Activated CD4-positive, alpha-beta T cell treated with anti-CD3 and anti-CD28 coated beads, Interleukin-2, amount 50 U/mL, for 24 hours (primary cell): ENCODE measurements at places on chromosomes 13 and 19.

DNA sequence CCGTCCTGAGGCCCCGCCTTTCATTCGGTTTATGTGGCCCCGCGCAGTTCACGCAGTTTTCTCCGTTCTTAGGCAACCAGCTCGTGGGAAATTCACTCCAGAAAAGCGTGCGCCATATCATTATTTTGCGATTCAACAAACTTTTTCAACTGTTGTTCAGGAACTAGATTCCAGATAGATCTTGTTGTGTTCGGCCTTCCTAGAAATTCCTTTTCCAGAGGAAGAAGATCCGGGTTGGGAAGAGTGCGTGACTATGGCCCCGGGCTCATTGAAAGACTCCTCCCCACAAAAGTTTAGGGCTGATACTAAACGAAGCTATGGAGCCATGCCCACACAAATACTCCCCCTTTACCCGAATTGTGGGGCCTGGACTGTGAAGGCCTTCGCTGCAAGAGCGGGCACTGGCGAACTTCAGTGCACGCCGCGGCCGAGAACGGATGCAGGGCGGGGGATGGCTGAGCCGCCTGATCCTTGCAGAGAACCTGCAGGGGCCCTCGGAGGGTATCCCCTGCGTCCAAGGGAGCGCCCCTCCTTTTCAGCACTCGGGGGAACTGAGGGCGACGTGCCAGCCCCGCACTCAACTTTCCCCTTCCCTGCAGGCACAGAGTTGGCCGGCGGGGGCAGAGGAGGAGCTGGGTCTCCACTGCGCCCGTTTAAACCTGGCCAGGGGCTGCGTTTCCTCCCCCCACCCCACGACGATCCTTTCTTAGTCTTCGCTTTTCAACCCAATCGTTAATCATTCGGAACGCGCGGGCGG, 904 bp upstream of the SOX1 start:
- DNase-seq, result no peak

DNA sequence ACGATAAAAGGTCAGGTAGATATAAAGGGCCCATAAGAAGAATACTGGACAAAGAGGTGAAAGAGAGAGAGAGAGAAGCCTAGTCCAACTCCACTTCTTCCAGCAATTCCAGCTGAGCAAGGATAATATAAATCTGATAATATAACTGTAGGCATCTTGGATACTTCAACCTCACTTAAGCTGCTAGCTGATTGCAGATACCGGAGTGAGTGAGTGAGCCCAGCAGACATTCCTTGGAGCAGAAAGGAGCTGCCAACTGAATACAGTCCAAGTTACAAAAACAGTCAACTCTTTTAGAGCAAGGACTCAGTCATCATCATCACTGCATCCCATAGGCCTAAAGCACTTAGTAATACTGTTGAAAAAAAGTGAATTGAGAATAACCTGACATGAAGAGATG, 387.6 kb downstream of the SLITRK6 start:
- DNase-seq, result no peak

- DNase-seq, result no peak
Observed at GRCh38 chr13:102845289-102845629, 573 bp upstream of the ERCC5 start.

GRCh38 chr19:41411968-41412265, 14.3 kb downstream of the BCKDHA start:
- no peak for DNase-seq

- no peak for DNase-seq
Observed at GRCh38 chr13:76804801-76805200, 81.4 kb downstream of the KCTD12 start.

- no peak for DNase-seq
Observed at GRCh38 chr19:31164791-31165251, 184.4 kb downstream of the TSHZ3 start.

DNA sequence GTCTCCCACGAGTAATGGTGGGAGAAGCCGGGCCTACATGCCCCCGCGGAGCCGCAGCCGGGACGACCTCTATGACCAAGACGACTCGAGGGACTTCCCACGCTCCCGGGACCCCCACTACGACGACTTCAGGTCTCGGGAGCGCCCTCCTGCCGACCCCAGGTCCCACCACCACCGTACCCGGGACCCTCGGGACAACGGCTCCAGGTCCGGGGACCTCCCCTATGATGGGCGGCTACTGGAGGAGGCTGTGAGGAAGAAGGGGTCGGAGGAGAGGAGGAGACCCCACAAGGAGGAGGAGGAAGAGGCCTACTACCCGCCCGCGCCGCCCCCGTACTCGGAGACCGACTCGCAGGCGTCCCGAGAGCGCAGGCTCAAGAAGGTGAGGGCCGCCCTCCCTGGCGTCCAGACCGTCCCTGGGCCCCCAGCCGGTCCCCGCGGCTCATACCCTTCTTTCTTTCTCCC, 1.4 kb upstream of the USF2 start:
- DNase-seq, result no peak

DNA sequence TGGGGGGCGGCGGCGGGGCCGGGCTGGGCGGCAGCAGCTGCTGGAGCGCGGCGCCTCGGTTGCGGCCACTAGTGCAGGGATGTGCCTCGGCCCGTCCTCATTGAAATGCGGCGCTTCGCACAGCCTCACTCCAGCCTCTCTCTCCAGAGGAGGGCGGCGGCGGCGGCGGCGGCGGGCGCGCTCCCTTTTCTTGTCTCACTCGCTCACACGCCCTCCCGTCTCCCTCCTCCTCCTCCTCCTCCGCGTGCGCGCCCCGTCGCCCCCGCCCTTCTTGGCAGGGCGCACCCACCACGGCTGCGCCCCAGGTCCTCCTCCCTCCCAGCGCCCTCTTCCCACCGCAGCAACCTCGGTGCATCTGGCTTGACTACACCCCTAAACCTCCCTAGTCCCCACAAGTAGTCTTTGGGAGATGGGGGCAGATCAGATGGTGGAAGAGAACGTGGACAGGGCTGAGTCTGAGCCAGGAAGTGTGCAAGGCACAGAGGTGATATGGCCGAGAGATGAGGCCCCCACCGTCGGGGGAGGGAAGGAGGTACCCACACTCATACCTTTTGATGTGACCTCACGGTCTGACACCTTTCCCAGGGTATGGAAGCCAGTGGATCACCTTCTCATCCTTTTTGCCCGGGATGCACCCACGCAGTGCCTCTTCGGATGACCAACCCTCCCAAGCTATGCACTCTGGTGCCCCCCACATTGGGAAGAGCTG, at the start of gene DCLK1:
Gene DCLK1 (minus strand): TSS at position 161 of the 709 bp plus-strand sequence.
- DNase-seq, result no peak

GRCh38 chr19:58543826-58544590, at the start of gene TRIM28:
TRIM28 (plus strand) TSS chr19:58544064; CDS start chr19:58544758, 694 bp downstream.
- peak; percentile 100 for DNase-seq

DNA sequence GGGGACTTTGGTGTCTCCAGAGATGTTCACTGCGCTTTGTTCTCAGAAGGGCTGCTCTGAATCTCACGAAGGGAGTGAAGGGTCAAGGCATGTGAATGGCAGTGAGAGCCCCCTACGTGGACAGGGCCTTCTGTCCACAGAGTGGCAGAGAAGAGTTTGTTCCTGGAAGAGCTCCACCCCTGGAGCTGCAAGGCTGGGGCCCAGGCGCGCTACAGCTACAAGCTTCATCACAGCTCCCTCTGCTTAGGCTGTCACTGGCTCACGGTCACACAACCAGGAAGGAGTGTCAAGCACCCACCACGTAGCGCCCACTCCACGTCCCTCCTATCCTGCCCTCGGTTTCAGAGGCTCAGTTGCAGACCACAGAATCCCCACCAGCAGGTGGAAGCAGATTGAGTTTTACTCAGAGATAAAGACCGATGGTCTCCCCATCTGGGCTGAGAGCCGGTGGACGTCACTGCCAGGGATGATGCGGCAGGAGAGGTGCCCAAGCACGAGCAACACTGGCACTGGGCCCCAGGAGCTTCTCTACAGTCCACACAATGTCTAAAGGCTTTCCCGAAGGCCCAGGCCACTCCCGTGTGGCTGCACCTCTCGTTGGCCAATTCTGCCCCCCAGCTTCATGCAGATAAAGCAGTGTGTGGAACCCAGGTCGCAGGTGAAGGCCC, 23.0 kb upstream of the TFDP1 start:
- no peak for DNase-seq

- no peak for DNase-seq
Observed at GRCh38 chr13:99322297-99323103, 15.3 kb upstream of the GPR183 start.

- DNase-seq, result peak; percentile 18
Observed at GRCh38 chr13:75372517-75372916, 109.5 kb downstream of the TBC1D4 start.

DNA sequence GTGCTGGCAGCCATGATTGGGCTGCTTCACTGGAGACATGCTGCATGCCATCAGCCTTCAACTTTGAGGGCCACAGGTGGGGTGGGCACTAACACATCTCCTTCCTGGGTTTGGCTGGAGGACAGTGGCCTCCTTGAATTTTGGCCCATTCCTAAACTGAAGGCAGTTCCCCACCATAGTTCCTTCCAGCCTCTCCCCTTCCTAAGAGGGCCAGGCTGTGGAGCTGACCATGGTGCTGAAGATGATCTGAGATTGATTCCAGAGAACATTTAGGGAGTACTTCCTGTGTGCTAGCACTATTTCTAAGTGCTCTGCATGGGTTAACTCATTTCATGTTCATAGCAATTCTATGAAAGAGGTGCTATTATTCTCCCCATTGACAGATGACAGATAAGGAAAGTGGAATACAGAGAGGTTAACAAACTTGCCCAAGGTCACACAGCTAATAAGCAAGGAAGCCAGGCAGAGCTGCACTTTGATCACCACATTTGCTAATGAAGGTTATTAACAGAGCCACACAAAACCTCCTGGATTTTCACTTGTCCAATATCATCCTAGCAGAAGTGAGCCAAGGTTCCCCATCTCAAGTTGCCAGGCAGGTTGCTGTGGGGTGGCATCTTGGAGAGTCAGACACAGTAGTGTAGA, 175.3 kb downstream of the ZIC5 start:
- no peak for DNase-seq

- DNase-seq, result no peak
Observed at GRCh38 chr19:51242881-51243630, 7.8 kb upstream of the SIGLECL1 start.

DNA sequence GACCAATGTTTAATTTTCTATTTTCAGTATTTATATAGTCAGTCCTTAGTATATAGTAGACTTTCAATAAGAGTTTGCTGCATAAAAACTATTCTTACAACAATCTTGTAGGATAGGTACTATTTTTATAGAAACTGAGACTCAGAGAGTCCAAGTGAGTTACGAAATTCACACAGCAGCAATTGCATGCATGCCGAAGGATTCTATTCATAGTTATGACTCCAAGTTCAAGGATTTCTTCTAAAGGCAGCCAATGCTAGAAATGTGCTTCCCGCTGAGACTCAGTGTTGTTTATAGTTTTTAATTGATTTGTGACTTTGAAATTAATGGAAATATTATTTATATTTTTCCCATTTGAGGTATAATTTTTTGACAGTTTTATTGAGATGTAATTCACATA, 62.7 kb upstream of the CSNK1A1L start:
- no peak for DNase-seq

GRCh38 chr19:18876865-18877264, 19.1 kb downstream of the CERS1 start:
- no peak for DNase-seq

DNA sequence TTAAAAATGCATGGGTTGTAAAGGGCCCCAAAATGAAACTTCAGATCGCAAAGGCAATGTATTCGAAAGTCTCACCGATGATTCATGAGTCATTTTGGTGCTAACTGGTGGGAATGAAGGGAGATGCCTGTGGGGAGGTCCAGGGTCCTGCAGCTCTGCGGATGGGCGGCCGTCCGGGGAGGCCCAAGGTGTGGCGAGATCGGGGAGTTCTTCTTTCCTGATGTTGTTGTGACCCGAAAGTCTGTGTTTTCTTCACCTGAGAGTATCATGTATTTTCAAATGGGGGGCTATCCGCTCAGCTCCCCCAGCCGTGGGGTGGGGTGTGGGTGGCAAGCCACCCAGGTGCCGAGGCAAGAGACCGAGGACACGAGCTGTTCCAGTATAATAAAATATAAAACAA, 36.5 kb downstream of the TFDP1 start:
- no peak for DNase-seq

GRCh38 chr13:66528944-66529576, 701.1 kb downstream of the PCDH9 start:
- DNase-seq, result no peak

DNA sequence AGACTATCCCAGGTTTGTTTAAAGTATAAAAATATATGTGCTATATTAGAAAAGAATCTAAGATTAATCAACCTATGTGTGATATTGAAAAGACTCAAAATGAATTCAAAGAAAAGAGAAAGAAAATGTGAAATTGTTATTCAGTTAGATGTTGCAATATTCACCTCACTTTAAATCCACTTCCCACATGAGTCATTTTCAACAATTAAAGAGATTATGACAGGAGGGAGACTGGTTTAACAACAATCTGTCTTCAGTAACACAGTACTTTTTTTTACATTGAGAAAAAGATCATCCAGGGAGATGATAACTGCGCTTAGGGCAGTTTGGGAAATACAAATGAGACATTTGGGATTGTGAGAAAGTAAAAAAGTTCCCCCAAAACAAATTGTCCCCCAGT, 1246.2 kb downstream of the SLITRK1 start:
- no peak for DNase-seq

GRCh38 chr19:49200238-49200862, 42.8 kb downstream of the TRPM4 start:
- no peak for DNase-seq

GRCh38 chr19:1235625-1236538, 1.9 kb downstream of the CBARP start:
- no peak for DNase-seq

- DNase-seq, result no peak
Observed at GRCh38 chr13:47215736-47216135, 318.9 kb upstream of the HTR2A start.

DNA sequence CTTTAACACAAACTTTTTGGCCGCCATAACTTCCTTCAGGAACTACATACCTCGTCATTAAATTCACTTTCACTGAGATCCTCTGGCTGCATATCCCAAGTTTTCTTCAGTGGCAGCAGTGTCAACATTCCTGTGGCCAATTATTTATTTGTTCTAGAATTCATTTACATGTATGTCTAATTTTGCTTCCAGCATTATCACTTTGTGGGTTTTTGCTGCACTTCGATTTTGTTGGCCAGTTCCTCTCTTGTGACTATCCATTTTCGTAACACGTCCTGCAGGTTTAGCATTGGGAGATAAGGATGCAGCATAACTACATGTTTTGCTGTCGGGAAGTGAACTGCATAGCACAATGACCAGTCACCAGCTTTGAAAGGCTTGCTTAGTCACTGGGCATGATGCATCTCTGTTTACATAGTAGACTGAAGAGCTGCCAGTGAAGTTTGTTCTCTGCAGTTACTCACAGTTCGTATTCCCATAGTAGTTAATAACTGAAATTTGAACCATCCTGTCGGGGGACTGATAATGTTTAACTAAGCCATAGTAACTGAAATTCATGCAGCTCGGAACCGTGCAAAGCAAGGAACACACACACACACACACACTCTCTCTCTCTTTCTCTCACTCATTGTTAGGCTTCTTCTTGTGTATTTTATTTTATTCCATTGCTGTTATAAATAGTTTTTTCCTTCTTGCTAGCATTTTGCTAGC, 28.3 kb downstream of the ZNF507 start:
- DNase-seq, result no peak

DNA sequence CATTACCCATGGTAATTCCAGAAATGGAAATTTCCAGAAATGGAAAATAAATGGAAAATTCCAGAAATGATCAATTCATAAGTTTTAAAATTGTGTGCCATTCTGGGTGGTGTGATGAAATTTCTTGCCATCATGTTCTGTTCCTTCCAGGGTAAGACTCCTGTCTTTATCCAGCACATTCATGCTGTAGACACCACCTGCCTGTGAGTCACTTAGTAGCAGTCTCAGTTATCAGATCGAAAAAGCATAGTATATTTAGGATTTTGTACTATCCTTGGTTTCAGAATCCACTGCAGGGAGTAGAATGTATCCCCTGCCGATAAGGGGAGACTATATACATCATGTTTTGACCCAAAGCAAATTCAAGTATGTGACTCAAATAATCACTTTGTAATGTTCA, 26.7 kb upstream of the CSNK1A1L start:
- no peak for DNase-seq
